H9 (cell line): ENCODE measurements at places on chromosomes 3 and 15. TPM values are rescaled to one million over a fixed set of nuclear protein-coding genes. Genes with fewer than 3 reads are reported as not detected.

DNA sequence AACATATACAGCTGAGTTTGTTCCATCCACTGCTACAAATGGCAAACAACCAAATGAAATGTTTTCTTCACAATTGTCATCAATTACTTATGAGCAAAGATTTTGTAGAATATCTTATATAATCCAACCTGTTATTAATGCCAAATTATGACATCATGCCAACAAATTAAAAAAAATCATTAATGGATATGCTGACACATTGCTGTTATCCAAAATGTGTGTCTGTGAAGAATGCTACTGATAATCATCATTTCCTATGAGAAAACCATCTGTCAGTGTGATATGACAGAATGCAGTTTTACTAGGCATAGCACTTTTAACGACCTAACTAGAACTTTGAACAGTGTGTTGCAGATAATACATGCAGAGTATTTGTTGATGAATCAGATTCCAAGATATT, 556.5 kb upstream of the KCNMB2 start:
- DNase-seq: no peak

Gene ARL6
- 6.3 and 7.1 TPM in 2 replicates for total RNA-seq

- DNase-seq: no peak
Observed at GRCh38 chr3:184259878-184260723, 1.3 kb downstream of the CAMK2N2 start.

DNA sequence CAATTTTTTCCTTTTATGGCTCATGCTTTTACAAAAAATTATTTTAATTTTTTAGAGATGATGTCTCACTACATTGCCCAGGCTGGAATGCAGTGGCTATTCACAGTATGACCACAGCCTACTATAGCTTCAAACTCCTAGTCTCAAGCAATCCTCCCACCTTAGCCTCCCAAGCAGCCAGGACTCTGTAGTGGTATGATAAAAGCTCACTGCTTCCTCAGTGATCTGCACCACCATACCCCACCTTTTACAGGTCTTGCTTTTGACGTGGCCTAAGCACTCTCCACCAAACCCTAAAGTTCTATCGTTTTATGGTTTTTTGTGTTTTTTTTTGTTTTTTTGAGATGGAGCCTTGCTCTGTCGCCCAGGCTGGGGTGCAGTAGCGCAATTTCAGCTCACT, 14.0 kb upstream of the TMF1 start:
- no peak for DNase-seq

DNA sequence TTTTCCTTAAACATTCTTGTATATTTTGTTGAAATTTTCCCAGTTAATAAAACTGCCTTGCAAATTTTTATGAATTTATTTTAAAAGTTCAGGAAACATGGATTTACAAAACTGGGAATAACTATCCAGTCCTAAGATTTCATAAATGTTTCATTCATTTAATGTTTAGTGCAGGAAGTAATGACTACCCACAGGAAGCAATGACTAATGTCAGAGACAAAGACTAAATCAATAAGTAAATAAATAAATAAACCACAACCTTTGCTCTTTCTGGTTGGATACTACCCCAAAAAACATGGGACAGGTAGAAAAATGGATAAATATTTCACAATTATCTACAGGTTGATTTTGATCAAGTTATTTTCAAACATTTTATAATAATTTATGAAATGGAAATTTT, 48.8 kb upstream of the TMCO5A start:
- DNase-seq: no peak

DNA sequence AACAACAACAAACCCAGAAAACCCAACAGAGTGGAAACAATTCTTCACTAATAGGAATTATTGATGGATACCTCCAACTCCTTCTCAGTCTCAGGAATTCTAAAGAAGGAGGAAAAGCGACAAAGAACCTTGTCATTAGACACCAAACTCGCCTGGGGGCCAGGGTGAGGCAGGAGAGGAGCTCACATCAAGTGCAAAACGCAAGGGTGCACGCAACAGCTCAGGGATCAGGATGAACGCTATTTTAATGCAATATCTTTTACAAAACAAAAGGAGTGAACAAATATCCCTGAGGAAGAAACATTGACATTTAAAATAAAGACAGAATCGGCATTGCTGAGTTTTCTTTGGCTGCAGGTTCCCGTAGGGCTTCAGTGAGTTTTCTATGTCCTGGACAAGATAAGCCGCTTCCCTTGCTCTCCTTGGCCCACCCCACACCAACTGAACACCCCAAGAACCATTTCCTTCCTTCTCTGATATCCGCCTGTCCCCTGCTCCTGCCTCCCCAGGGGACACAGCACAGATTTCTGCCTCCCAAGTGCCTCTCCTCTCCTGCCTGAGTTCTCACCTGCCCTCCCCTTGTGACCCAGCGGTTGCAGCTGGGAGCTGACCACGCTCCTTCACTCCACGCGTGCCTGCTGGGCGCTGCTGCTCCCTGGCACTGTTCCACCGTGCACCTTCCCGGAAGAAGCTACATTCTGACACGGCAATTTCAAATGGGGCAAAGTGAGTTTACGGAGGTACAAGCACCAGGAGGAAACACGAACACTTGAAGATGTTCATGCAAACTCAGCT, 63.0 kb downstream of the ATP10A start:
- DNase-seq: peak; percentile 25

DNA sequence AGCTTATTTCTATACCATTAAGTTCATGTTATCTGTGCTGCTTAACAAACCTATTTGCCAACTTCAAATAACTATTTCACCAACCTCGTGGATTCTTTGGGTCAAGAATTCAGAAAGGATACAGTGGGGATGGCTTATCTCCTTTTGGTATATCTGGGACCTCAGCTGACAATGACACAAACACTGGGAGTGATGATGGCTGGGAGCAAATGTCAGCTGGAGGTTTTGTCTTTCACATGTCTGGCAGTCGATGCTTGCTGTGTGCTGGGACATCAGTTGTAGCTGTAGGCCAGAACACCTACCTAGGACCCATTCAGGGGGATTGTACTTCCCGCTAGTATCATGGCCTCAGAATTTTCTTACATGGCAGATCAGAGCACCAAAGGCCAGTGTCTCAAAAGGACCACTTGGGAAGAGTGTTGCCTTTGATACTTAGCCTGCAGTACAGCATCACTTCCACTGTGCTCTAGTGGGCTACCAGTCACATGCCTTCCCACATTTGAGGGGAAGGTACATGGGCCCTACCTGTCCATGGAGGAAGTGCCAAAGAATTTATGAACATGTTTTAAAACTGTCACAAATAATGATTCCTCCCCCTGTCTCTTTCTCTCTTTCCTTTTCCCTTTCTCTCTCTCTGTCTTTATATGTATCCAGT, 23.7 kb upstream of the FAM98B start:
- no peak for DNase-seq

GRCh38 chr15:74955017-74955416, 1.6 kb downstream of the RPP25 start:
- no peak for DNase-seq

Gene PLIN1
- total RNA-seq: 0.09 TPM in 1 of 2 replicates, not detected in the other

Gene MESP1
- not detected in 2 replicates for total RNA-seq

- DNase-seq: no peak
Observed at GRCh38 chr3:75115695-75116094, 501.2 kb upstream of the CNTN3 start.

Gene THAP10
- total RNA-seq: 2.5 and 3.7 TPM in 2 replicates

Gene MYO5C
- 22.2 and 22.4 TPM in 2 replicates for total RNA-seq

GRCh38 chr15:89221543-89221942, at the start of gene RLBP1:
Gene RLBP1 (minus strand): TSS chr15:89221579. CDS start chr15:89218975, 2,604 bp downstream.
- peak; percentile 43 for DNase-seq

DNA sequence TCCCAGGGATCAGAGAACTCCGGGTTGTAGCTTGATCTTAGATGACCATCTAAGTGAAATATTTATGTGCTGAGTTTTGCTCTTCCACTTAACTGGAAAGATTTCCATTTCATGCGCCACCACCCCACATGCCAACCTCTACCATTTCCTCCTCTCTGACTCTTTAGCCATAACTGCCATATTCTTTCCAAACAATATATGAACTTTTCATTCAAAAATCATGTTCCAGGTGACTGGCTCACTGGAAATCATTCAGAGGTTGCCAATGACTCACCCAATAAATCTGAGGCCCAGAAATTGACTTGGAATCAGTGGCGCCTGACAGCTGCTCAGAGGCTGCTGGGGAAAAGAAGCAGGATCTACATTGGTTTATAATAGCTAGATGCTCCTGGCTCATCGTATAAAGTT, 31.6 kb upstream of the FAM174B start:
- DNase-seq: no peak

- DNase-seq: no peak
Observed at GRCh38 chr15:52284164-52284563, 11.4 kb downstream of the MYO5C start.

GRCh38 chr3:23004971-23005370, 198.2 kb upstream of the UBE2E2 start:
- no peak for DNase-seq

Gene GPR160
- 14.1 and 15.4 TPM in 2 replicates for total RNA-seq

Gene VEPH1
- total RNA-seq: 7.7 and 7.9 TPM in 2 replicates
